ENCODE measurements at places on chromosomes 4 and X.

DNA sequence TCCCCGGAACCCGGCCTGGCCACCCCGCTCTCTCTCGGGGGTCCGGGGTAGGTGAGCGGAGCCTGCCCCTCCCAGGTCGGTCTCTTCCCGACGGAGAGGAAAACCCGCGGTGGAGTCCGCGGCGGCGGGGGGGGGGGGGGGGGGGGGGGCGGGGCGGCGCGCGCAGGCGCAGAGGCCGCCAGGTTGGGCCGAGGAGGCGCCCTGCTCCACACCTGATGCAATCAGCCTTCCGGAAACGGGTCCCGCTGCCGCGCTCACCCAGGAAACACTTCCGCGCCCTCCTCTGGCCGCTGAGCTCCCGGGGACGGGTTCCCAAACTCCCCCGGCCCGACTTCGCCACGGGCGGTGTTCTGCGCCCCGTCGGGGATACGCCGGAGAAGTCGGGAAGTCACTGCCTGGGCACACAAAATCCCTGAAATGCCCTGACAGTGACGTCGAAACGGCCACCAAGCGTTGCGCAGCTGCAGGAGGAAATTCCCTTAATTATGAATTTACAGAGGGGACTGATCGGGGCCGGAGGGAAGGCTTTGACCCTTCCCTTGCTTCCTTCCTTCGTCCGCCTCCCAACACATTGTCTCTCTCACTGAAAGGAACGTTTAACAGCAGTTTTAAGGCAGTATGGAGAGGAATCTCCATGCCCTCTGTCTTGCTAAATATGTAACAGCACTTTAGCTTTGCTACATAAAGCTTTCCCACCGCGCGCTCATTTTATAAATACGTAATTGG is 2.1 kb upstream of the APBB2 start:
- DNase-seq = no peak

DNA sequence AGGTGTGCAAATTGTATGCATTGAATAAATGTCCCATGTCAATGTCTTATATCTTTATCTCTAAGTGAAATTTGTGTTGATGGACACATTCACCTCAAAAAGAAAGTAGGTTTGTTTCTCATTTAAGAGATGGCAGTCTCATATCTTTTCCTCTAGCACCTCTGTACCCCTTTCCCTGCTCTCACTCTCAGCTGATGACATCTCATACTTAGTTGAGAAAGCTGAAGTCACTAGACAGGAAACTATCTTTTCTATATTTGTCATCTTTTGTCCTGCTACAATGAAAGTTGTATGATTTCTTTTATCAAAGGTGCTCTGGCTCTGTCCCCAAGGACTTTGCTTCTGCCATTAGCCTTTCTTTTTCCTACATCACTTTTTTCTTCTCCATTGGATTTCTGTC is 84.0 kb upstream of the GRPR start:
- DNase-seq = no peak

- DNase-seq = no peak
These were observed 5.9 kb upstream of the EIF1AX start for GRCh38 chrX:20147561-20147960.

- no peak for DNase-seq
These were observed 33.1 kb downstream of the LNX1 start for GRCh38 chr4:53558065-53558801.

DNA sequence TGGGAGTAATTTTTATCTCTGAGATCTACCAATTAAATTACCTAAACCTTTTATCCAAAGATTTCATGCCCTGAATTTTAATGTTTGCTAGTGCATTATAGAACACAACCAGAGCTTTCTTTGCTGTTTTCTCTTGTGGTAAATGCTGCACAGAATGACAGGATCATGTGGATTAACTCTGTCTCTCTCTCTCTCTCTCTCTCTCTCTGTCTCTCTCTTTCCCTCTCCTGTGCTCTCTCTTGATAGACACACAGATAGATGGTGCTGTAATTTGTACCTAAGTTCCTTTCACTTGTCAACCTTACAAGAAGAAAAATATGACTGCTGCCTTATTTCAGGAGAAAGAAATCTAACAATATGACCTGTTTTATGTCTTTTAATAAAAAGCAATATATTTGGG is 211.2 kb upstream of the WDFY3 start:
- DNase-seq = no peak

- no peak for DNase-seq
These were observed 752 bp upstream of the ATP6AP2 start for GRCh38 chrX:40579900-40580536.

Measured in activated T-helper 9 cell treated with anti-CD3 and anti-CD28 coated beads, Interleukin-2, amount 50 U/mL, for 16 hours (primary cell).